ENCODE measurements at places on chromosomes 11 and 22.

DNA sequence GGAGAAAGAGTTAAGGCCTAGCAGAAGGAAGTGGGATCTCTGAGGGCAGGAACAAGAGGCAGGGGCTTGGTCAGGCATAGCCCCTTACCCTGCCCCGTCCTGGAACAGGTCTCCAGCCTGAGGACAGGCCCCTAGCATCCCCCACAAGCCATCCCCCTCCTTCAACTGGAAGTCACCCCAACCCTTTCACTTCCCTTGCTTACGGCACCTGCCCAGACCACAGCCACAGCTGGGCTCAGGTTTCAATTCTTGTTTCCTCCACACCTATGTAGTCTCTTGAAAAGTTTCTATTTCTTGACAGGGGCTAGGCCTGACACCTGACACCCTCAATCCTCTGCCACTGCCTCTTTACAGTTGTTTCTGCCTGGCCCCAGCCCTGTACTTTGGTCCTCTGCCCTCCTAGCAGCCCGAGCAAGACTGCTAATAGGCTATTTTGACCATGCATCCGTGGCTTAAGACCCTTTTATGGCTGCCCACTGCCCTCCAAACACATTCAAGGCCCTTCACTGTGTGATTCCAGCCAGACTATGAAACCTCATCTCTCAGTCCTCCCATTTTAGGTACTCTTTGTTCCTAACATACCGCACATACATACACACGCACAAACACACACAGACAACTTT, 10.9 kb upstream of the FCHSD2 start:
- peak; percentile 29 for DNase-seq

DNA sequence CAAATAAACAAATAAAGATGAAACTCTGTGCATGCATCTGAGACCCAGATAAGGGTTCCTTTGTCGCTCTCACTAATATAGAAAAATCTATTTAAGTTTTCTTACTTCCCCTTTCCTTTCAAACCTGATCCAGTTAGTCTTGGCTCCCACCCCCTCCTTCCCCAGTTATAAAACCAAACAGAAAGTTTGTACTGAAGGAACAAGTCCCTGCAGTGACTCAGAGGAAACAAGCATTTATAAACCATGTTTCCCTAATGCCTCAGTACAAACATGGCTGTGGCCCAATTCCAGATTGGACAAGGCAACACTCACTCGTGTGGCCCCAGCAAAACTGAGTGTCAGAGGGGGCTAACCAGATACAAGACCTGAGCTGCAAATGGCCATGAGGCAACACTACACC, 65.5 kb upstream of the ARHGAP20 start:
- no peak for DNase-seq

GRCh38 chr11:70002433-70002832, 75.7 kb upstream of the ANO1 start:
- DNase-seq: no peak

- no peak for DNase-seq
Measured at GRCh38 chr11:23684701-23685100, 812.2 kb upstream of the LUZP2 start.

- peak; percentile 84 for DNase-seq
Measured at GRCh38 chr11:79594834-79595233, 154.0 kb upstream of the TENM4 start.

DNA sequence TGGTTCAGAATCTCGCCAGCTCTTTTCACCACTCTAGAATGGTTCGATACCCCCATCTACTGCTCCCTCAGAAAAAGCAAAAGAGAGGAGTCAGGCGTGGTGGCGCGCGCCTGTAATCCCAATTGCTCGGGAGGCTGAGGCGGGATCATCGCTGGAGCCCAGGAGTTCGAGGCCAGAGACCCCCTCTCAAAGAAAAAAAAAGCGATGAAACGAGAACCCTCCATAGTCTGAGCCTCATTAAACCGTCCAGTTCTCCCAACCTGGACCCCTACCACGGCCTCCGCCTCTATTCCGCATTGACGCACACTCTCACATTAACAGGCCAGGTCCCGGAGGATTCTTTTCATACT, 439 bp downstream of the SPA17 start:
- DNase-seq: no peak

GRCh38 chr11:64382586-64382985, 23.6 kb downstream of the RPS6KA4 start:
- DNase-seq: no peak

DNA sequence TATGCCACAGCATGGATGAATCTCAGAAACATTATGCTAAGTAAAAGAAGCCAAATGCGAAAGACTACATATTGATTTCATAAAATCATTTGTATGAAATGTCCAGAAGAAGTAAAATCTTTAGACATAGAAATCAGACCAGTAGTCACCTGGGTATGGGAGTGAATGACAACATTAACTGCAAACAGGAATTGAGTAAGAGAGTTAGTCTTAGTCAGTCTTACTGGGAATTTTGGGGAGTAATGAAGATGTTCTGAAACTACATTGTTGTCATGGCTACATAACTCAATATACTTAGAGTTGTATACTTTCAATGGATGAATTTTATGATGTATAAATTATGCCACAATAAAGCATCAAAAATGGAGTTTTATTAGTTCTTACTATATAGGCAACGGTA, 107.8 kb upstream of the CHORDC1 start:
- no peak for DNase-seq

DNA sequence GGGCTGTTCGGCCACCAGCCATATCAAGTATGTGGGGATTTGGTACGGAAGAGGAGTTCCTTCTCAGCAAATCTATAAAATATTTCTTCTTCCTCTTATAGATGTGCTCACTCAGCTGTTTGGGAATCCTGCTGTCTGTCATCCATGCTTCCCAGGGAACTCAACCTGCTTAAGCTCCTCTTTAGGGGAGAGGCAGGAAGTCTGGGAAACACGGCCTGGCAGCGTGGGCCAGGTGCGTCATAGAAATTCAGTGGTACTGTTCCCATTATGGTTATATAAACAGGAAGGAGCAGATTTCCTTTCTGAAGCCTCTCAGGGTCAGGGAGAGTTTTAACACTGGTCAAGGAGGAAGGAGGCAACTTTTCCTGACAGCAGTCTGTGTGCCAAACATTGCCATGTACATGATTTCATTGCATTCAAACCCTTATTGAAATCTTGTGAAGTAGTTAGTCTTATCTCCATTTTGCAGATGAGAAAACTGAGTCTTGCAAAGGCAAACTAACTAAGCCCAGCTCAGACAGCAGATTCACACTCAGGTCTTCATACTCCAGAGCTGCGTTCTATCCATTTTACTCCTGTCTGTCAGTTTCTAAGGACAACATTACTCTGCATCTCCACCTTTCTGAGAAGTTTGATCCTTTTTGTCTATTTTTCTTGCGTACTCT, 35.4 kb upstream of the AMOTL1 start:
- no peak for DNase-seq

- DNase-seq: no peak
Measured at GRCh38 chr11:128848815-128849455, 18.2 kb downstream of the KCNJ1 start.

DNA sequence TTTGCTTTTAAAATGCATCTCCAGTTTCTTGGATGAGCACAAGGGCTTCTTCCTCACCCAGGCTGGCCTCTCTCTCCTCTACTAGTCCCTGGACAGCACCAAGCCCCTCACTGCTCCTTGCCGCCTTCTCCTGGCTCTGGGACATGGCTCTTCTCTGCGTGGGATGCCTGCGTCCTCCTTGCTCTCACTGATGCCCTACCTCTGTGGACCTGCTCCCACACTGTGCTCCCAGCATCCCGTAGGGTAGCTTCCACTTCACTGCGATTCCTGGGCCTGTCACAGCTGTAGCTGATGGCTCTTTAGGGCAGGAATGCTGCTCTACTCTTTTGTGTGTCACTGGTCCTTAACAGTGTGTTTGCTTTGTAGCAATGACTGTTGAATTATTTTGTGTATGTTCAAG, 136.3 kb downstream of the SNX19 start:
- no peak for DNase-seq

DNA sequence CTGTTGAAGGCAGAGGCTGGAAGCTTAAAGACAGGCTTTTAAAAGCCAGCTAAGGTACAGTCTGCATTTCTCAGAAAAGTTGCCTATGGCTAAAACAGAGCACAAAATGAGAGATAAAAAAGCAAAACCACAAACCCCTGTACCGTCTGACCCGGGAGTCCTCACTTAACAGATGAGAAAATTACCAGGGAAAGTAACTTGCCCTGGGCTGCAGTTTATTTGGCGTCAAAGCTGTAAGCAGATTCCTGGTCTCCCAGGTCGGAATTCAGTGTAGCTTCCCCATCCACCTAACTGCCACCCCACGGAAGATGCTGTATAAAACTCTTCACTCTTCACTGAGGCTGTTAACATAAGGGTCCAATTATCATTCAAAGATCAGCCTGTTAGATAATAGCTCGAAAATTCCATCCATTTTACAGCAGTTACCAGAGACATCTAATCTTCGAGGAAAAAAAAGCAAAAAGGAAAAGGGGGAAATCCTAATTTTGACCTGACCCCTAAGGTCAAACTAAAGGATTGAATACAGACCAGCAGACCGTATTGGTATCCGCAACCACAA, 1.5 kb downstream of the TCF20 start:
- DNase-seq: no peak

DNA sequence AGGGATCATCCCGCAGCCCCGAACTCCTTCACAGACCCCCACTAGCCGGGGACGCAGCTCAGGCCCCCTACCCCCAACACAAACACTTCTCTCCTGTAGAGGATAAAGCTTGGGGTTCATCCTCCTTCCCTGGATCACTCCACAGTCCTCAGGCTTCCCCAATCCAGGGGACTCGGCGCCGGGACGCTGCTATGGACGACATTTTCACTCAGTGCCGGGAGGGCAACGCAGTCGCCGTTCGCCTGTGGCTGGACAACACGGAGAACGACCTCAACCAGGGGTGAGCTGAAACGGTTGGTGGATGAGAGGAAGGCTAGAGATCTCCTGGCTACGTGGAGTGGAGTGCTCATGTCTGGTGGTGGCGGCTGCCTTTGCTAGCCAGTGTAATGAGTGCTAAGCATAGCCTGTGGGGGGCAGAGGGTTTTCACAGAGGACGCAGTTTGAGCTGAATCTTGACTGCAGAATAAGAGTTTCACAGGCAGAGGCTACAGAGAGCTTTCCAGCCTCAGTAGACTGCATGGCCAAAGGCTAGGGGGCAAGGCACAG, 580 bp downstream of the ILK start:
- DNase-seq: no peak

- DNase-seq: no peak
Measured at GRCh38 chr11:952406-953385, 27.0 kb downstream of the AP2A2 start.

DNA sequence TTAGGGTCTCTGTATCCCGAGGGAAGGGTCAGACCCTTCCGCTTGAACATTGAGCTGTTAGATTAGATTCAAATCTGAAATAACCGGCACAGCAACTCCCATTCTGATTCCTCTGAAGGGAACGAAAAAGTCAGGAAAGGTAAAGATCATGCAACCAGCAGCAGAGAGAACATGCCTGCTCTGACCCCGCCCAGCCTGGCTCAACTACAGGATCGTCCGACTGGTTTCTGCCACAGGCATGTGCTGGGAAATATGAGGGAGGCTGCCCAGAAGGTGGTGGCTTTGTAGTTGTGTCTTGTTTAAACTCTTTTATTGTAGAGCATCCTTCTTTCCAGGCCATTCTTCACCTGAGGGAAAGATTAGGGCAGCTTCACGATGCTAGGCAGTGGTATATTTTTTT, 5.0 kb upstream of the MTNR1B start:
- no peak for DNase-seq
